ENCODE measurements at places on chromosomes 4 and X.

DNA sequence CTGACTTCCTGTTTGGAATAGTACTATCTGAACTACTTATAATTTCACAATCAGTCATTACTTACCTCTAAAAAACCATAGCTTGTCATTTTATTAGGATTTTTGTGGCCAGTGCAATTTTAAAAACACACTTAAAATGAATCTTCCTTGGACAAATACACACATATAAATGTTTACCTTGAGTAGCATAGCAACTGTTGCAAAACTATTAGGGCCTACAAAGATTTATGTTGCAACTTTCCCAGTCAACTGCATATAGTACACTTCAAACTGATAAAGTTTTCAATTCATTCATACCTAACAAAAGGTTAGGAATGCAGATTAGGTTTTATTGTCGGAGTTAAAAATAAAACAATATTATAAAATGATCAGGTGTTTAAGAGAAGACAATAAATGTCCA is 193.0 kb downstream of the PDGFC start:
- DNase-seq, result no peak
- no peaks in the 10 kb centered on the region for H3K27me3 ChIP-seq
- H3K36me3 ChIP-seq, result no peaks in the 10 kb centered on the region
- no peaks in the 10 kb centered on the region for H3K4me1 ChIP-seq
- no peak overlapping the region for H3K27ac ChIP-seq

- DNase-seq, result no peak
- H3K27ac ChIP-seq, result no peak overlapping the region
- no peak overlapping the region for H3K4me3 ChIP-seq
- peaks cover 62% of the 10 kb centered on the region for H3K36me3 ChIP-seq
- no peaks in the 10 kb centered on the region for H3K4me1 ChIP-seq
Observed at GRCh38 chr4:109682875-109683274, 20.4 kb downstream of the CASP6 start.

GRCh38 chrX:91434351-91435168 is at the start of gene PABPC5:
Gene PABPC5 (plus strand): TSS chrX:91434839. CDS start chrX:91435578, 739 bp downstream.
- DNase-seq, result no peak
- H3K4me1 ChIP-seq, result no peaks in the 10 kb centered on the region
- no peak within 1 kb of the TSS for H3K4me3 ChIP-seq
- H3K36me3 ChIP-seq, result no peaks in the 10 kb centered on the region
- no peak within 1 kb of the TSS for H3K27ac ChIP-seq

- H3K4me3 ChIP-seq, result no peak overlapping the region
- peaks cover 4% of the 10 kb centered on the region for H3K27me3 ChIP-seq
- no peak for DNase-seq
- H3K36me3 ChIP-seq, result no peaks in the 10 kb centered on the region
Observed at GRCh38 chr4:172865531-172866127, 303.0 kb upstream of the GALNT7 start.

DNA sequence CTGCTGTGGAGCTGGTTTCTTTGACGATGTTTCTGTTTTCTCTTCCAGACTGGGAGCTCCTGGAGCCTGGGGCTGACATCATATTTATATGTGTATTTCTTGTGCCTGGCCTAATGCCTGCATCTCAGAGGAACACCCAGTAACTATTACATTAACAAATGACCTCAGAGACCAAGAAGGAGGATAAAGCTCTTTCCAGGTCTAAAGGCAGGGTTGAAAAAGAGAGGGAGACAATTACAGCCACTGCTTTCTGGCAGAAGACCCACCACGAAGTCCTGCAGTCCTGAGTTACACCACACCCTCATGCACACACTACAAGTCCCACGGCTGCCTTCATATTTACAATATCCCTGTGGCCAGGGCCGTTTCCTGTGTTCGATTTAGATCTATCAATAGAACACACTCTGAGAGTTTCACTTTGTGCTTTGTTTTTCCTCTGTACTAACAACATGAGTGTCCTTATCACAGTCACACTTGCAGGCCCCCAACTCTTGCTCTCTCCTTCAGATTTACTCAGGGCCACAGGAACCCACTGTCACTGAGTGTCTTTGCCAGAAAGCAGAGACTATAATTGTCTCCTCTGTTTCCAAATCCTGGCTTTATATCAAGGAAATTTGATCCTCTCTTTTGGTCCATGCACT is 535.5 kb downstream of the MID1IP1 start:
- no peaks in the 10 kb centered on the region for H3K4me1 ChIP-seq
- DNase-seq, result no peak
- H3K4me3 ChIP-seq, result no peak overlapping the region
- H3K27me3 ChIP-seq, result no peaks in the 10 kb centered on the region
- H3K27ac ChIP-seq, result no peak overlapping the region
- H3K36me3 ChIP-seq, result no peaks in the 10 kb centered on the region

- no peaks in the 10 kb centered on the region for H3K36me3 ChIP-seq
- H3K4me3 ChIP-seq, result no peak overlapping the region
- no peak for DNase-seq
- H3K4me1 ChIP-seq, result no peaks in the 10 kb centered on the region
Observed at GRCh38 chrX:22652596-22652995, 347.2 kb upstream of the DDX53 start.

Data from DND-41 (cell line).